ENCODE measurements at places on chromosomes 1 and 21. TPM values are rescaled to one million over a fixed set of nuclear protein-coding genes. Genes with fewer than 3 reads are reported as not detected.

SON gene
- 138 TPM for total RNA-seq

RHCE gene
- total RNA-seq, result 0.27 TPM

DNAJB4 gene
- 42.0 TPM for total RNA-seq

CACNA1E gene
- total RNA-seq, result not detected

FCGR3A gene
- not detected for total RNA-seq

HSPA6 gene
- 0.45 TPM for total RNA-seq

CYP4B1 gene
- not detected for total RNA-seq

TNNI3K gene
- total RNA-seq, result not detected

SEMA4A gene
- 1.4 TPM for total RNA-seq

USP21 gene
- 6.1 TPM for total RNA-seq

NAXE gene
- total RNA-seq, result 22.7 TPM

PDZK1 gene
- not detected for total RNA-seq

WNT4 gene
- total RNA-seq, result not detected

EFNA4 gene
- total RNA-seq, result 5.3 TPM

CD84 gene
- total RNA-seq, result not detected

FCRL5 gene
- not detected for total RNA-seq

CAPN8 gene
- total RNA-seq, result not detected

PTPN7 gene
- total RNA-seq, result not detected

C1orf53 gene
- 4.5 TPM for total RNA-seq

CELF3 gene
- not detected for total RNA-seq

CDA gene
- total RNA-seq, result not detected

IGSF8 gene
- 10.8 TPM for total RNA-seq

P3H1 gene
- total RNA-seq, result 75.2 TPM

SPRR2G gene
- not detected for total RNA-seq

CR1L gene
- not detected for total RNA-seq

THEM5 gene
- total RNA-seq, result not detected

CNKSR1 gene
- total RNA-seq, result not detected

ARHGEF10L gene
- total RNA-seq, result 23.9 TPM

NPHS2 gene
- total RNA-seq, result not detected

RGL1 gene
- total RNA-seq, result 55.1 TPM

RPE65 gene
- total RNA-seq, result not detected

WNT9A gene
- total RNA-seq, result 0.99 TPM

GPR161 gene
- total RNA-seq, result 7.0 TPM

GBP5 gene
- total RNA-seq, result not detected

WLS gene
- total RNA-seq, result 27.3 TPM

CLSTN1 gene
- total RNA-seq, result 53.0 TPM

Data from fibroblast of the aortic adventitia (primary cell).